Neuronal stem cell (in vitro differentiated cells): ENCODE measurements at places on chromosomes 2 and 18.

DNA sequence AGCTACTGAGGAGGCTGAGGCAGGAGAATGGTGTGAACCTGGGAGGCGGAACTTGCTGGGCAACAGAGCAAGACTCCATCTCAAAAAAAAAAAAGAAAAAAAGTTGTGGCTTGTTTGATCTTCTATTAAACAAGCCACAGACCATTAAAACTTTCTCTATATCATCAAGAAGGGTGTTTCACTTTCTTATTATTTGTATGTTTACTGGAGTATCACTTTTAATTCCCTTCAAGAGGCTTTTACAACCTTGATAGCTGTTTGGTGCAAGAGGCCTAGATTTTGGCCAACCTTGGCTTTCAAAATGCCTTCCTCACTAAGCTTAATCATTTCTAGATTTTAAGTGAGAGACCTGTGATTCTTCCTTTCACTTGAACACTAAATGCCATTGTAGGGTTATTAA lies 339.1 kb downstream of the TSN start:
- DNase-seq, result no peak

DNA sequence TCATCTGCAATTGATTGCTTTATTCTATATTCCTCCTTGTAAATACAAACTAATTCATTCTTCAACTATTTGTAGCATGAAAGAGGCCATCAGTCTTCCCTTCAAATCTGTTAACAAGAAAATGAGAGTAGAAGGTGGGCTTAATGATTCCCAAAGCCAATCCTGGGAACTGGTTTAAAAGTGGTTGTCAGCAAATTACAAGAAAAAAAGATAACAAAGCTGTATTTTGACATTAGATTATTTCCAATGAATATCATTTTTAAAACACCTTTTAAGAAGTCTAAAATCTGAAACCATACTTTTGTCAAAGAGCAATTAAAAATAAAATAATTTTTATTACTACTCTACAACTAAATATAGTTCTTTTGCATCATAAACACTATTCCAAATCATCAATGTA lies 139.2 kb downstream of the DYM start:
- no peak for DNase-seq

GRCh38 chr2:28320009-28320365 lies 72.7 kb upstream of the FOSL2 start:
- no peak for DNase-seq

DNA sequence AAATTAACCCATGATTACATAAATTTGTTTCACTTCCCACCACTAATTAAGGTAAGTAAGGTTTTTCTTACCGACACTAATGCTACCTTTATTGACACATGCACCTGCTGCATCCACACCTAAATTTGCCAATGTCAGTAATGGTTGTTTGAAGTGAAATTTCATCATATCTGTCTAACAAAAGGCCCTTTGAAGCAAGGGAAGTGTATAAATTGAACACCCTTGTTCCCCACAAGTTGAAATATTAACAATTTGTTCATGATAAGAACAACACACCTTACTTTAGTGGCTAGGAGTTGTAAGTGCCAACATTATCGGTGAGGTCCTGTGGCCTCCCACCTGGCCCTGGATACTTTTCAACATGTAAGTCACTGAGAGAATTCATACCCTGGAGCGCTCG lies 116.3 kb upstream of the CDCA7 start:
- DNase-seq, result no peak

DNA sequence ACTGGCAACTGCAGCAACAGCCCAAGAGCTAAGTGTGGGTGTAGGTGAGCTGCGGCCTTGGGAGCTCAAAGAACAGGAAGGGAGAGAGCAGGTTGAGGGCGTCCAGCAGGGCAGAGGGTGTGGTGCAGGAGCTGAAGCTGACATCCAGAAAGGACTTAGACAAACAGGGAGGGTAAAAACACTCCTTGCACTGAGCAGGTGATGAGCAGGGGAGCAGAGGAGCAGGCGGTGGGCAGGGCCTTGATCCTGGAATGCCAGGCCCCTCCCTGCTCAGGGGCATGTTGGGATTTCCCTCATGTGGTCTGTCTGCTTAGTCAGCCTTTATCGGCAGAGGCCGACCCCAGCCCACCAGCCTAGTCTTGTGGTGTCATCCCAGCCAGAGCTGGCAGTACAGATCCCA lies 63.6 kb downstream of the VSNL1 start:
- no peak for DNase-seq

DNA sequence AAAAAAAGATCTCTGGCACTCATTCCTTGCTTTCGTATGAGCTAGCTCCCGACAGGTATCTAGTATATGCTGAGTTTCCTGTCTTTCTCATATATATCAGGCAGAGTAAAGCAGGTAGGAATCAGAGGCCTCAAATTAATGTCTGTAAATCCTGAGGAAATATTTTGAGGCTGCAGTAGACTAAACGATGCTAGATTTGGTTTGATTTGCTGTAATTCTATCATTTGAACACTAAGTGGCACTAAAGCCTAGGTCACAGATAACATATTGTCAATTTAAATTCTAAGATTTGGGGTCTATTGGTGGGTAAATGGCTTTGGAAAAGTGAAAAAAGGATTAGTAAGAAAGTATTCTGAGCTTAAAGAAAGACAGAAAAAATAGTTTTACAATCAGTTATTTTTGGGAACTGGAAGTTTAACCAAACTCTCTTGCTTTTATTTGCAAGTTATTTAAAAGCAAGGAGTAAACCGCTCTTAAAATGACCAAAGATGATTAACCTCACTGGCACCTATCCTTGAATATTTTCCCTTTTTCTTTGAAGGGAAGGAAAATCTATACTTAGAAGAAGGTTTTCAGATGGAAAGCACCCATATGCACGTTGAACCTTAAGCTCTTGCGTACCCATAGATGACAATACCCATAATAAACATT lies 37.6 kb upstream of the SLC4A10 start:
- peak; percentile 30 for DNase-seq

GRCh38 chr2:187208199-187208785 lies 239.8 kb downstream of the CALCRL start:
- DNase-seq, result no peak

- no peak for DNase-seq
Observed at GRCh38 chr2:120863146-120863545, 127.5 kb downstream of the GLI2 start.

DNA sequence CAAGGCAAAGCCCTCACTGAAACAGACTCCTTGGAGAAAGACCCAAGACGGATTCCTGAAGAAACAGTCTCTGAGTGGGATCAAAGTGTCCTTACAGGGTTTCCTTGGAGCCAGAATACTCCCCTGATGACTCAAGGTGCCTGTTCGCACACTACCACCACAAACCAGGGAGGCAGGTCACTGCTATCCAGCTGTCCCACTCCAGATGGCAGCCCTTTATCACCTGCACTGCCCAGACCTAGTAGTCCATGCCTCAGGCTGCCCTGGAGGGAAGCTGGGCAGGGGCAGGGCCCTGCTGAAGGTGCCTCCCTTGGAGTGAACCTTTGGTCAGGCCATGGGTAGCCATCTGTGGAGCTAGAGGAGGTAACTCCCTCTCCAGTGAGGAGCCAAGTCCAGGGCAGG lies 34.1 kb downstream of the TRABD2A start:
- DNase-seq, result no peak

DNA sequence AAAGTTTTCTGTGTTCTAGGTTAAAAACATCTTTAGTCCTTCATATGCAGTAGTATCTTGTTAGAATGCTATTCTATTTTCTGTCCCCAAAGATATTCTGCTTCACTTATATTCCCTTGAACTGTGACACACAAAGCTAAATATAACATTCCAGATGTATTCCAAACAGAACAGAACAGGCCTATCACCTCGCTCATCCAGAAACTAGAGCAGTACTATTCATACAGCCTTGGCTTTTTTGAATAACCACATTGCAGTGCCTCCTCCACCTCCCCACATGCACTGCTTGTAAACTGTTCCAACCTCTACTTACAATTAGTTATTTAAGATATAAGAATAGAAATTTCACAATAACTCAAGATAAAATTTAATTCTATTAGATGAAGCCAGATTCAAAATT lies 196.8 kb downstream of the EXOC6B start:
- no peak for DNase-seq

DNA sequence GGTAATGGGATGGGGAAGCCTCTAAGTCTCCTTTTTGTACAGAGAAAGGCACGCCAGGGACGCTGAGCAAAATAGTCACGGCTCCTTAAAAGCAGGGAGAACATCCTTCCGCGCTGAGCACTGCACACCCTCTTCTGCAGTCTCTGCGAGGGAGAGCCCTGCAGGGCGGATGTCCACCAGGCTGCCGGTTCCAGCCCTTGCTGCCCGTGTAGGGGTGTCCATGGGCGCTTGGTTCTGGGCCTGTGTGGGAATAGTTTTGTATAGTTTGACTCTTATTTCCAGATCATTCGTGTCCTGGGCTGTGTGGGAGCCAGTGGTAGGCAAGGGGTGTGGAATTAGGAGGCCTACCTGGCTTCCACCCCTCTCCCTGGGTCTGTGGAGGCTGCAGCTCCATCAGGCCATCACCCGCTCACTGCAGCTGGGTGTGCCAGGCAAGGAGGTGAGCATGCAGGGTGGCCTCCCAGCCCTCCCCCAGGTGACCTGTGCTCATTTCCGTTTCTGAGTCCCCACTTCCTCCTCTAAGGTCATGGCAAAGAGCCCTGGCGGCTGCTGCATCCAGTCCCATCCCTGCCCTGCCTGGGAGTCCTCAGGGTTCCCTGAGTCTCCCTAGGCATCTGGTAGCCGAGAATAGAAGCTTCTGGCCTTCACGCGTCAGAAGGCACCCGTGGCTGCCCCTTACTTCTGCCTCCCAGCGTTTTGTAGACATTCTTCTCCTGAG lies 202.6 kb downstream of the LDLRAD4 start:
- no peak for DNase-seq

- no peak for DNase-seq
Observed at GRCh38 chr2:20675701-20676352, 8.9 kb downstream of the GDF7 start.
